ENCODE measurements at places on chromosomes 5 and 9. TPM values are rescaled to one million over a fixed set of nuclear protein-coding genes. Genes with fewer than 3 reads are reported as not detected.

DNA sequence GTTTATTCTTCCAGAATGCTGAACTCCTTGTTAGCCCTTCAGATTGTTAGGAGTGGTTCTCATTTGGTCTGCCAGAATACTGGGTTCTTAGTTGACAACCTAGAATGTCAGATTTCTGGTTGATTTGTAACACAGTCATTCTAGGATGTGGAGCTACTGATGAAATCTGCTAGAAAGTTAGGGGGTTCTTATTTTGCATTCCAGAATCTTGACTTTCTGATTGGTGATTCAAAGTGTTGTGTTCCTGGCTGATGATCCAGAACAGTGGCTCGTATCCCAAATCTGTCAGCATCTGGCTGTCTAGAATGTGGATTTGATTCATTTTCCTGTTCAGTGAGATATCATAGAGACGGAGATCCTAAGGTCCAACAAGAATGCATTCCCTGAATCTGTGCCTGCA is 21.9 kb downstream of the PTGS1 start:
- no peak for DNase-seq

DNA sequence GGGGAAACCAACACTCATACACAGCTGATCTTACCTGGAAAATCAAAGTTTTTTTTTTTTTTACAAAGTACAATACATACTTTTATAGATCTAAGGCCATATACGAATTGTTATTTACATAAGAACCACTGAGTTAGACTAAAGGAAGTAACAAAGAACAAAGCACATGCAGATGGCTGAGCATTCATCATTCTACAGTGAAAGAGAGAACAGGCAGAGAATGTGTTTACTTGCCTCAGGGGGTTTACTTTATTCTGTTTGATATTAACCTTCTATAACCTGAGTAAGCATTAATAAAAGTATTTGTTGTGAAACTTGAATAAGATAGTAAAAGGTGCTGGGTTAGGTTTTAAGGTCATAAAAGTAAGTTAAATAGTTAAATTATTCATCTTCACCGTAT is 54.7 kb downstream of the SLC38A9 start:
- DNase-seq = no peak

- DNase-seq = no peak
These were observed 170.1 kb downstream of the GABBR2 start for GRCh38 chr9:98538626-98539031.

DNA sequence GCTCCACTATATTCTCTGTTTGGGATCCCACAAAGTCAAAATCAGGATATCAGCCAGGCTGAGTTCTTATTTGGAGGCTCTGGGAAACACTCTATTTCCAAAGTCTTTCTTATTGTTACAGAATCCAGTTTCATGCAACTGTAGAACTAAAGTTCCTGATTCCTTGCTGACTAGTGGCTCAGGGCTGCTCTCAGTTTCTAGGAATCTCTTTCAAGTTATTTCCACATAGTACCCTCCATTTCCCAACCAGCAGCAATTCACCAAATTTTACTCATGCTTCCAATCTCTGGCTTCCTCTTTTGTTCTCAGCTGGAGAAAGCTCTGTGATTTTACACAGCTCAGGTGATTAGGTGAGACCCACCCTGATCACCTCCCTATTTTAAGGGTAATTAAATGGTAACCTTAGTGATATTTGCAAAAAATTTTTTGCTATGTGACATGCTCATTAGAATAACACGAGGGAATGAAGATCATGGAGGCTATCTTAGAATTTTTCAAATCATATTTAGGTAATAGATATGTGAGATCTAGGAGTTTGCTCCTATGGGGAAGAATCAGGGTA is 794.9 kb upstream of the ARRDC3 start:
- no peak for DNase-seq

GRCh38 chr9:92963831-92964606 is 16.7 kb downstream of the FGD3 start:
- no peak for DNase-seq

GRCh38 chr9:116555119-116555518 is 132.0 kb upstream of the TRIM32 start:
- DNase-seq = no peak

- no peak for DNase-seq
These were observed 578.7 kb upstream of the ZNF462 start for GRCh38 chr9:106284296-106284695.

- DNase-seq = no peak
These were observed 111.8 kb downstream of the TTLL11 start for GRCh38 chr9:121981118-121981883.

DNA sequence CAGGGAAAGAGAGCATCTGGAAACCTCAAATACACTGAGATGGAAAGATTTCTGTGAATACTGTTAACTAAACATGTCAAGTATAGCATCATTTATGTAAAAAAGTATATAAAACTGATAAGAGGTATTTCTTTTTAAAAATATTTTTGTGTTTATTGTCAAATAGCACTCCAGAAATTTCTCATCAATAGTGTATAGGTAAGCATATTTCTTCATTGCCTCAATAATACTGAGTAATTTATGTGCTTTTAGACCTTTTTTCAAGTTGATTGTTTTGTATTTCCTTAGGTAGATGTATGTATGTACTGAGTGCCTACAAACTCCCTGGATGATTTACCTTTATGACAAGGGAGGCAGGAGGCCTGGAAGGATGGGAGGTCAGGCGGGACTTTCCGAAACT is 196.3 kb downstream of the ROR2 start:
- no peak for DNase-seq

DNA sequence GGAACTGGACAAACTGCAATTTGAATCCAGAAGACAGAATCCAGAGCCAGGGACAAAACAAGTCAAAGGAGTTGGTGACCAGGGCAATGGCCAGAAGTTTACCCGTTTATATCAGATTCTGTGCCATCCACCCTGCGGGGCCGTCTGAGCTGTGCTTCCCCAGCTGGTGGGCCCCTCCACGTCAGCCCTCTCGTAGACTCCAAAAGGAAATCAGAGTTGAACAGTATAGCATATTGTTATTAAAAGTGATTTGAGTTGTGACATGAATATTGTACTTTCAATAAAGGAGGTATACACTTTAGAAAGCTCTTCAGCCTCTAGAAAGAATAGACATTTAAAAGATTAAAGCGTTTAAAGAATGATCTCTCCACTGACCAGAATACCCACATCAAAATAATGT is 102.4 kb downstream of the NFIB start:
- no peak for DNase-seq

DNA sequence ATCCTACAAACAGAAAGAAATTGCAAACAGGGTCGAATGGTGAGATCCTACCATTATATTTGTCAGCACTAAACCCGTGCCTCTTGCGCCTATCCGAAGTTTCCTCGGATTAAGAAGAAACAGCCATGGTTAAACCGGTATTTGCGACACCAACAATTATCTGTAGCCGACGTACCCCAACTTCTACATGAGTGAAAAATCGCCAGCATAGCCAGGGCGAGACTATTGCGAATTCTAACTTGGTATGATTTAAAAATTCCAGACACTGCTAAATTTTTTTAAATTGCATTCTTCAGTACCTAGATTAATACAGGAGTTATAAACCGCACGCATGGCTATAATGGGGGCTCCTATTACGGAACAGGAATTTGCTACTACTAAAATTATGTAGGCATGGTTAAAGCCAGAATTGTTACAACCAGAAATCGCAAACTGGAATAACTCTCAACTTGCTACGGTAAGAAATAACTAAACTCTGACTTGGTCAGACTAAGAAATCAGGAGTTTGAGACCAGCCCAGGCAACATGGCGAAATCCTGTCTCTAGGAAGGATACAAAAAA is 25.3 kb upstream of the ANXA2R start:
- no peak for DNase-seq

DNA sequence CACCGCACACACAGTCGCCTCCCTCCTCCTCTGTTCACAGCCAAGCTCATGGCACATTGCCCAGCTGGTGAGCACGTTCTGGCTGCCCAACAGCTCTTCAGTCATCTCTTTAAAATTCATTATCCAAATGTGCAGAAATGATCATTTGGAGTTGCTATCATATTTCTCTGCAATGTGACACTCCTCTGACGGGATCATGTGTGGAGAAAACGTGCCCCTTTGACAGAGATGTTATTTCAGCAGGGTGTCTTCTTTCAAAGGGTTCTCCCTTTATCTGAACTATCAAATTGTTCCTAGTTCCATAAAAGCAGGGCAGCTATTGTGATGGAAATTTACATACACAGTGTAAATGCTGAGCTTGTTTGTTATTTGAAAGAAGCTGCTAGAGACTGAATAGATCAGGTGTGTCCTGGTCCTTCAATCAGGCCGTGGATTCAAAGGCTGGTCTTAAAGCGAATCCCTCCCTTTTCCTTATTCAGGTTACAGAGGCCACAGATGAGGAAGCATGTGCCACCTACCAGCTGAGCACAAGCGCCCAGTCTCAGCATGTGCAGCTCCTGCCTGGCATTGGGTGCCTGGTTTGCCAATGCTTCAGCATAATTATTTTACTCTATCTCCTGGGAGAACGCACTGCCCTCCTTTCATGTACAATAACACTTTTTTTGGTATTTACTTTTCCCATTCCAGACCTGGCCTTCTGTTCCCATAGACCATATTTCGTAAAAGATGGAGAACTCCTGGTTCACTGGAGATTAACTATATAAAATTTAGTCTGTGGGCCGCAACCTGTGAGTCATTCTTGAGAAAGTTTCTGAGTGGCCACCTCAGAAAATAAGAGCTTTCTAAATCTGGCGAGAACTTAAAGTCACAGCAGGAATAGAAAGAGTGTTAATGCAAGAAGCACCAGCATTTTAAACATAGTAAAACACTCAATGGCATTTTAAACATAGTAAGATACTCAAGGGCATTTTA is 433.7 kb downstream of the ENC1 start:
- no peak for DNase-seq

DNA sequence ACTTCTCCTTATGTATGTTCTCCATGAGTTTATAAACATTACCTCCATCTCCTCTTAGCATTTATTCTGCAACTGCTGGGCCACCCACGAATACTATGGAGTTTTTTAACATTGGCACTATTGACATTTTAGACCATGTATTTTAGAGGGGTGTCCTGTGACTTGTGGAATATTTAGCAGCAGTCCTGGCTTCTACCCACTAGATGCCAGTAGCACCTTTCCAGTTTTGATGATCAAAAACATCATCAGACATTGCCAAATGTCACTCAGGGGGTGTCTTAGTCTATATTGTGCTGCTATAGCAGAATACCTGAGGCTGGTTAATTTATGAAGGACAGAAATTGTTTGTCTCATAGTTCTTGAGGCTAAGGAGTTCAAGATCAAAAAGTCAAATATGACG is 187.5 kb upstream of the RORB start:
- no peak for DNase-seq

GRCh38 chr9:112884101-112884500 is 6.6 kb downstream of the SLC46A2 start:
- peak; percentile 67 for DNase-seq

- DNase-seq = no peak
These were observed at the start of gene ARL10 for GRCh38 chr5:176365351-176366231. TSS of gene ARL10 (plus strand) at chr5:176365487. CDS start at chr5:176365564, 77 bp downstream.

DNA sequence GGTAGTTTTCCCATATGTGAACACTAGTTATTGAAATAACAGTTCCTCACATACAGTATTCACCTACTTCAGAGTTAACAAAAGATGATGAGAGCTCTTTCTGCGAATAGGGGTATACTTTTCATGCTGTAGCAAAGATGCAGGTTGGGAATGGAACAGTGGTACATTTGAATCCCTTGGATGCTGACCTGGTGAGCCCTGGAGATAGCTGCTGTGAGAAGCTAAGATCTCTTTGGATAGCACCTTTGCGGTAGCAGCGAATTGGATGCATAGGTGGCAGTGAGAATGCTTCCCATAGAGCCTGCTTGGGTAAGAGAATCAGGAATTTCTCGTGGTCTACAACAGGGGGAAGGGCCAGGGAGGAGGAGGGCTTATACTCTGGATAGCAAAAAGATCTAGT is 61.2 kb downstream of the NUP214 start:
- DNase-seq = no peak

DNA sequence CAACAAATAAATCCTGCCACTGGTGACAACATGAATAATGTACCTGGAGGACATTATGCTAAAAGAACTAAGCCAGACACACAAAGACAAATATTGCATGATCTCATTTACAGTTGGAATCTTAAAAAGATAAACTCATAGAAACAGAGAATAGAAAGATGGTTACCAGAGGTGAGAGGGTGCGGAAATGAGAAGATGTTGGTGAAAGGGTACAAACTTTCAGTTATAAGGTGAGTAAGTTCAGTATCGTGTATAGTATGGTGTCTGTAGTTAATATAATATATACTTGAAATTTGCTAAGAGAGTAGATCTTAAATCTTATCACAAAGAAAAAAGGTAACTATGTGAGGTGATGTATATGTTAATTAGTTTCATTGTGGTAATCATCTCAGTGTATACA is 63.3 kb downstream of the PRRC1 start:
- DNase-seq = no peak

DNA sequence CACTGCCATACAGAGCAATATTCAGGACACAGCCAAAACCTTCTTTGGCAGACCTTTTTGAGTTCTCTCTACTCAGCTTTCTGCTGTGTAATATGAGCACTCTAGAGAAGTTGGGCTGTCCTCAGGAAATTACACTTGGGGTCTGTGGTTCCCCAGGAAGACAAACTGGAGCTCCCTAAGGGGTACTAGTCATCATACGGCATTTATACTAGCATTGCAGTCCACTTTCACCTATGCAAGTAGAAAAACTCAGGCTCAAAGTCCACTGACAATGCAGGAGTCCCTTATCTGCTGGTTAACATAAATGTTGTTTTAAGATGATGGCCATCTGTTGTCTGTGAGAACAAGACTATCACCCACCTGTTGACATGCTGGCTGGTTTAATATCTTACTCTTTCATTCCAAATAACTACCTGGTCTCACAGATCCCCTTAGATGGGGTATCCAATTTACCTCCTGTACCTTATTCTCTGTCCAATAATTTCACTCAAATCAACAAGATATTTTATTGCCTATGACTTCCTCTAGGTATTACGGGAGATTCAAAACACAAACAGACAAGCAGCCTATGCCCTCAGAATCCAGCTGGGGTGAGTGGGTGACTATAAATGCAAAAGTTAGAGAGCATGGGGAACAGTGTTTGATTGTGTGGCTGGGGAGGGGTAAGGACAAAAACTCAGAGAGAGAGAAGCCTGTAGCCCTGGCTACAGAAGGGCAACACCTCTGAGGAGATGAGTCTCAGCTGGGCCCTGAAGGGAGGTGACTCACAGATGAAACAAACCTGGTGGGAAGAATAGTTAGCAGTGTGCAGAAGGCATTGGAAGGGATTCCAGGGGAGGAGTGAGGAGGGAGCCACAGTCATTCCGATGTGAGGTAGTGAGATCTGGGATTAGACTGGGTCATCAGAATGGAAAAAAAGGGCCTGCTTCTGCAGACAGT is 10.2 kb downstream of the DOCK8 start:
- DNase-seq = no peak

DNA sequence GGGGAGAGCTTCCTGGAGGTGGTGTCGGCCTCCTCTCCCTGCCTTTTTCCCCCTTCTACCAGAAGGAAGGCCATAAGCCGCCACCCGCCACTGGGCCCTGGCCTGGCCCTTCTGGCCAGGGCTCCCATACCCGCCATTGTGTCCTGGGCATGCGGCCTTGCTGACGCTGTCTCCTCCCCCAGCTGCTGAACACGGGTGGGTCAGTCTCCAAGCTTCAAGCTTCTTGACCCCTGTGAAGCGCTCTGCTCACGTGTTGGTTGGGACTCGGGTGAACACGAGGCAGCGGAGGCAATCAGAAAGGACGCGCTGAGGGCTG is 24.2 kb upstream of the UBAC1 start:
- DNase-seq = no peak

The CBY3 gene
- total RNA-seq = not detected

The SNX24 gene
- total RNA-seq = 19.5 TPM

The SH3PXD2B gene
- 39.8 TPM for total RNA-seq

The C5orf52 gene
- total RNA-seq = not detected

The SOHLH1 gene
- total RNA-seq = not detected

The ALDH7A1 gene
- total RNA-seq = 78.5 TPM

The TMC1 gene
- total RNA-seq = 3.5 TPM

The CDH18 gene
- not detected for total RNA-seq

The C5orf58 gene
- total RNA-seq = not detected

The ARL14EPL gene
- not detected for total RNA-seq
